ENCODE measurements at places on chromosomes 4 and X.

DNA sequence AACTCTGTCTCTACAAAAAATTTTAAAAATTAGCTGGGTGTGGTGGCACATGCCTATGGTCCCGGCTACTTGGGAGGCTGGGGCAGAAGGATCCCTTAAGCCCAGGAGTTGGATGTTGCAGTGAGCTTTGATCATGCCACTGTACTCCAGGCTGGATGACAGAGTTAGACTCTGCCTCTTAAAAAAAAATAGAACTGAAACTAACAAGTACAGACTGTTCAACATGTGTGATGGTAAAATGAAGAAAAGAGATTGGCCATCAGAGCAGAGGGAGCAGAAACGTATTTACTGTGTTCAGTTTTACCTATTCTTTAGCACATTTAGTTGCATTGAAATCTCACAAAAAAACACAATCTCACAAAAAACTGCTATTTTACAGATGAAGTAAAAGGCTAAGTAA, 77.9 kb upstream of the NAP1L5 start:
- DNase-seq, result no peak

- no peak for DNase-seq
These were observed 175.4 kb upstream of the FRG1 start for GRCh38 chr4:189765301-189765700.

GRCh38 chrX:21479695-21480270, 105.6 kb downstream of the CNKSR2 start:
- DNase-seq, result peak; percentile 62

- DNase-seq, result no peak
These were observed 59.2 kb downstream of the RBM47 start for GRCh38 chr4:40570348-40571077.

DNA sequence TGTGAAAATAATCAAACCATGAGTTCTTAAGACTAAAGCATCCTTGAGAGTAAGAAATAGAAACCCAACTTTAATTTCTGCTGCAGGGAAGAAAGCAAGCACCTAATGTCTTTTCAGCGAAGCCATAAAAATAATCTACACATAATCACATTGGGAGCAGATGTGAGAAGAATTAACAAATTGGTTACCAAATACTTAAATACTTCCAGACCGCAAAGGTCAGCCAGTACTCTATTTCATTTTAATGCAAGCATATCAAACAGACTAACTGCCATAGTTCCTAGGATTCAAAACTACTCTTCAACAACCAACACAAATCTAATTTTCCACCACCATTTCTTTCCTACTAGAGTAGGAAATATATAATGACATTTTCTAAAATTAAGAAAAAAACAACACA, 144.8 kb upstream of the SLIT2 start:
- DNase-seq, result no peak

DNA sequence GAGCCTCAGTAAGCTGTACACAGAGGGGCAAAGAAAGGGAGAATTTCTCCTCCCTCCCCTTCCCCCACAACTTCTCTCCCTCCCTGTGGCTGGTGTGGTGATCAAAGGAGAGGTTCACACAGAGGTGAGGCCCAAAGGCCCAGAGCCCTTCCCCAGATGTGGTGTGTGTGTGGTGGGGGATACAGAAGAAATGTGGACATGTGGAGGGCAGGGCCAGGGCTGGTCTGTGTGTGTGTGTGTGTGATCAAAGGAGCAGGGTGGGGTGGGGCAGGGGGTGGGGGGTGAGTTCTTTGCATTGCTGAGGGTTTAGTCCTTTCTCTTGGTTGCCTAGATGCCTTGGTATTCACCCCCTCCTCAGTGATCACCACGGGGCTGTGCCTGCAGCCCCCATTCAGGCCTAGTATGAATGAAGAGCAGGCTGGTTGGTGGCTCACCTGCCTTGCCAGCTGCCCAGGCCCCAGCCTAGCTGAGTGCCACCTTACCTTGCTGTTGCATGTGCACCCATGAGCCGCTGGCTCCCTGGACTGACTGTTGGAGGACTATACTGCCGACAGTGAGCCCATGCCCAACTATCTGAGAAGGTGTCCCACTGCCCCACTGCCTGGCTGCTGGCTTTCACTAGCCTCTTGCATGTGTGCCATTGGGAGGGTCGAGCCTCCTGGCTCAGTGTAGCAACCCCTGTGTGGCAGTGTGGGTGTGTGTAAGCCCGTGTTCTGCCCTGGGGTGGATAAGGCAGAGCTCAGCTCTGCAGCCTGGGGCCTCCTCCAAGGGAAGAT, 101.9 kb downstream of the EFNB1 start:
- DNase-seq, result peak; percentile 49

DNA sequence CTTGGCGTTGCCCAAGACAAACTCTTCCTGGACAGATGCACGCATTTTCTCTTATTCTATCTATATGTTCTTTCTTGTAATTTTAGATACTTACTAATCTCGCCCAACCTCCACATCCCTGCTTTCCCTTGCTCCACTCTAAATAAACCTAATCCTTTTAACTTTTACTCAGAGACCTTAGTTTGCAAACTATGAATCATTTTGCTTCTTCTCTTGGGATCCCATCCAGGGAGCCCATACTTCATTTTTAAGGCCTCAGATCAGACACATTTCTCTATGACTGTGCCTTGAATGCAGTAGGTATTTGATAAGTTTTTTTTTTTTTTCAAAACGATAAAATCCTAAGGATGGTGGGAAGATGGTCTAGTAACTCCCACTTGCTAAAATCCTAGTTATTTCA, 353.8 kb upstream of the HAND2 start:
- no peak for DNase-seq

DNA sequence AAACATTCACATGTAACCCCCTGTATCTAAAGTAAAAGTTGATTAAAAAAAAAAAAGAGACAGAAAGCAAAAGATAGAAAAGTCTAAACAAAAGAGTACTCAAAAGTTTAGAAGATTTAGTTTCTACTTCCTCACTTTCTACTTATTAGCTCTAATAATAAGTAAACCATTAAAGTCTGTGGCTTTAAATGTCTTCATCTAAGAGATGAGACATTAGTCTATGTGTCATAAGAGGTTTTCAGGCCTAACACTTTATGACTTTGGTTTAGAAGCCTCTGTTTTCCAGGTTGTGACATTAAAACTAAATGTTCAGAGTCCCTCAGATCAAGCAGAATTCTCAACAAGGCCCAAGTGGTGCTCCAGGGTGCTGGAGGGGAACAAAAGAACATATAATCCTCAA, 42.2 kb upstream of the GUCY1A1 start:
- DNase-seq, result no peak

DNA sequence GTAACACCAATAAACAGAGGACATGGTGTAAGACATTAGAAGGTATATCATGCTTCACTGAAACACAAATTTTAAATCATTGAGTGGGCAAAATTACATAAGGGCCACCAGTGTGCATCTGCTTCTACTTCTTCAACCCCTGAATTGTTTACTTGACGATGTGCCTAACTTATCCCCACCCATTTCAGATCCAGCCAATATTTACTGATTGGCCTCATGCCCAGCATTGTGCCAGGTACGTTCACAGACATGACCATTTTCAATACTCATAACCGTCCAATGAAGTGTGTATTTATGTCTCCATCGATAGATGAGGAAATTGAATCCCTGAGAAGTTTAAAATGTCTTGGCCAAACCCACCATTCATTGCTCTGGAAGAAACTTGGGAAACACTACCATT, 208.3 kb upstream of the MID1 start:
- DNase-seq, result no peak

DNA sequence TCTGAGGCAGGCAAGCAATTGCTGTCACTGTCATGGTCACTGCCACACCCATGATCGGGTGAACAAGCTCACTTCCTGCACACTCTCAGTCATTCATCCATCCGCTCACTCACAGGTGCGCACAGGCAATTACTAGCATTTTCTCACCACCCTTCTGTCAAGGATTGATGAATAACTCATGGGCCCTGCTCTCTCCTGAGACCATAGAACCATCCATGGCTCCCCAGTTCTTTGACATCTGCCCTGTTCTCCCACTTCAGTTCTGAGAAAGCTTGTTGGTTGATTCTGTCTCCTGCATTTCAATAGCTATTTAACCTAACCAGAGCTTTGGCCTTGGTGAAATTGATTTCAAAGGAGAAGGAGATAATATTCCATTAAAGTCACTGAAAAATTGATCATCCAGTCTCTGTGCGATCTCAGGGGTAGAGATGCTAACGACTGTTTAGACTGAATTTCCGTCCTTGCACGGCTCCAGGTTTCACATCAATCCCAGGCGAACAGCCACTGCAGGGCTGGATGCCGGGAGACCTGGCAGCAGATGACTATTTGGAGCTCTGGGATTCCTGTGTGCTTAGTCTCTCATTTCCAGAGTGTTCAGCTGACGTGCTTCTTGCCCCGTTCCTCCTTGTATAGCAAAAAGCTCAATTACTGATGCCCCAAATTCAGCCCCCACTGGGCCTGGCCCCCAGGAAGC, 36.9 kb upstream of the ADRA2C start:
- peak; percentile 56 for DNase-seq

DNA sequence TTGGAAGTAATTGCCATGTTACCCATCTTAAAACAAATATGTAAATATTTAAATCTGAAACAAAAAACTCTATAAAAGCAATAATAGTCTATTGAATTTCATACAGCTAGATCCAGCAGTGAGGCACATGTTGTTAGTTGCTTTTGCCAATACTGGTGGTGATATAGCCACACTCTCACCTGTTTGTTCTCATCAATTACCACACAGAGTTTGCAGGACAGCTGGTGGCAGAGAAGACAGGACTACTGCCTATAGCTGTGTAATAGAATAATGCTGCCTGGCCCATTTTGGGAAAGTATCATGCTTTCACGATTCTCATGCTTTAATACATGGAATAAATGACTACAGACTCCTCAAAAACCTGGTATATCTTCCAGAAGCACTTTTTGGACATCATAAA, 3.7 kb upstream of the PRR32 start:
- DNase-seq, result no peak

DNA sequence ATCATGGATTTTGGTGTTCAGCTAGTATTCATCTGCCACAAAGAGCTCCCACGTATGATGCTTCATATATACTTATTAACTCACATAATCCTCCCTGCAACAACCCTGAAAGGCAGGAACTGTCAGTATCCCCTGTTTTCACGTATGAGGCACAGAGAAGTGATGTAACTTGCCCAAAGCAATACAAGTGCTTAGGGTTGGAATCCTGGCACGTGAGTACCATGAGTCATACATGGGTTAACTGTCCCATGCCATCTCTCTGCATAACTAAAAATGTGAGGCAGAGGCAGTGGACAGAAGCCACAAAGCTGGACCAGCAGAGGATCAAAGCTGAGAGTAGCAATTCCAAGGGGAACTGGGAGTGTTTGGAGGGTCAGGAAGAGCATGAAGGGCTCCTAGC, 35.7 kb upstream of the EGFL6 start:
- DNase-seq, result peak; percentile 61

- DNase-seq, result no peak
These were observed 2.9 kb upstream of the TLR6 start for GRCh38 chr4:38859501-38859900.

DNA sequence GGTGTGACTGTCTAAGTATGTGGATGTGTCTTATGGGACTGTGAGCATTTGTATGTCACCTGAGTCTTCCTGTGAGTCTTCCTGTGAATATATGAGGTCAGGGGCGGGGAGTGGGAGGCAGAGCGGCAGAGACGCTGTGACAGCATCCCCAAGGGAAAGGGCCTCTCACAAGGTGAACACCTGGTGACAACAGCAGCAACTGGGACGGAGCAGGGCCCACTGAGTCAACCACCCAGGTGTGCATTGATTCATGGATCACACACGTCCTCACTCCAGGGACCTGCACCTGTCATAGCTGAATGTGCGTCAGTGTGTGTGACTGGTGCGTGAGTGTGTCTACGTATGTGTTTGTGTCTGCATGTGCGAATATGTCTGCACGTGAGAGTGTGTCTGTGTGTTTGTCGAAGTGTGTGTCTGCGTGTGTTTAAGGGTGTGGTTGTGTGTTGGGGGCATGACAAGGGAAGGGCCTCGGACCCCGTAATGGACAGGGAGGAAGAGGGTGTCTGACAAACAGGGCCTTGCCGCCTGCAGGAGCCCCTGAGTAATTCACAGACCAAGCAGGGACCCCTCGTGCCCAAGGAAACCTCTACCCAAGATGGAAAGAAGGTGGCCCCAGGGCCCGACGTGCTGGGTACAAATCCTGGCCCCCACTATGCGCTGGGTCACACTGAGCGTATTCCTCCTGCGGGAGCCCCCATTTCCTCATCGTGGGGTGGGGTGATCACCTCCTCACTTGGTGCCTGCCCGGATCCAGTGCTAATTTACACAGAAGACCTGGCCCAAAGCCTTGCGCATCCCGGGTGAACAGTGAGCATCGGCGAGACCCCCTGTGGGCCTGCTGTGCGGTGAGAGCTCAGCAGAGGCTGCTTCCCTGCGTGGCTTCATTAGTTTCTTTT, 76.7 kb downstream of the ABLIM2 start:
- DNase-seq, result no peak

DNA sequence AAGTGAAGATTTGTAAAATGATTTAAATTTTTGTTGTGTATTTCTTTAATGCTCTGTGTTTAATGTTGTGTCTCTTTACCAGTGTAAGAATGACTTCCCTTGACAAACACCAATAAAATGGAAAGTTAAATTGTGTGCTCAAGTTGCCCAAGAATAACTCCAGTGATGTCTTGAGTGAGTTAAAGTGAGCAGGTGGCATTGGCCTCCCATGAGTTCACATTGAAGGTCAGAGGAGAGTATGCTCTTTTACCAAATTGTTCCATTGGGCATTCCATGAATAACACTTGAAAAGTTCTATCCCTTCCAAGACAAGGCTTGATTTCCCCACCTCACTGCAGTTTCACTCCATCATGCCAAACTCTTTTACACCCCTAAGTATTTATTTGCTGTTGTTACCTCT, 4.5 kb downstream of the ANXA5 start:
- DNase-seq, result no peak

GRCh38 chr4:73828956-73829355, 7.5 kb upstream of the CXCL6 start:
- peak; percentile 29 for DNase-seq

DNA sequence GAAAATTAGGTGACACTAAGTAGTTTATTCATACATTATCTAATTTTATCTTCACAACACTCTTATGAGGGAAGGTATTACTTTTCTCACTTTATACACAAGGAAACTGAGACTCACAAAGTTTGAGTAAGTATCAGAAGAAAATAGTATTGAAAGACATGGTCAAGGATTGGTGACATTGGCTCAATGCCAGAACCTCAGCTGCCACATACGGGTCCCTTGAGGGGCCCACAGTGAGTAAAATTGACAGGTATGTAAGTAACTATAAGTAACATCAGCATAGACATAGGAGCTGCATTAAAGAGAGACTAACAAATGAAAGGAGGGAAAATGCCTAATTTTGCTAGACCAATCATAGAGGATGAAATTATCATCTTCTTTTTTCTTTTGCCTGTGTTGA, 134.1 kb downstream of the COX18 start:
- no peak for DNase-seq

DNA sequence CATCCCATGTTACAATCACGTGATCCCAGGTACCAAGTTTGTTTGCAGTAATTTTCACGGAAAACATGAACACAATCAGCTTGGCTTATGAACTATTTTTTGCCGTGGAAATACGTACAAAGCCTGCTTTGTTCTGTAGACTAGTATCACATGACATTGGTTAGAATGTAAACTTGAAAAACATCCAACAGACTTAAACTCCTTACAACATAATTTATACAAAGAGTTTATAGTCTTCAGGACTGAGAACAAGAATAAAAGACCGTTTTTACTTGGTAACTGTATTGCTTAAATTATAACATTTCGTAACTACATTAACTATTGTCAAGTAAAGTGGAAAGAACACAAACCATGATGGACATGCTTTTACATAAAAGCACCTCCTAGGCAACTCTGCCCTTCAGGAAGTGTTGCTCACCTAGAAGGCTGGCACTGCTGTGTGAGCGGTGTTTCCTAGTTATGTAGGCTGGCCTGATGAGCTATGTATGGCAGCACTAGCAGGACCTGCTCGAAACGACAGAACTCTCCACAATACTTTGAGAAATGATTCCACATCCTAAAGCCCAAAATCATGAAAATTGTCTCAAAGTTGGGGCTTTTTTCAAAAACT, 41.8 kb upstream of the WDR1 start:
- no peak for DNase-seq
